ENCODE measurements at places on chromosomes 2 and 18.
A peak's percentile ranks its signal among the peaks of the same experiment; 100 is the strongest.

DNA sequence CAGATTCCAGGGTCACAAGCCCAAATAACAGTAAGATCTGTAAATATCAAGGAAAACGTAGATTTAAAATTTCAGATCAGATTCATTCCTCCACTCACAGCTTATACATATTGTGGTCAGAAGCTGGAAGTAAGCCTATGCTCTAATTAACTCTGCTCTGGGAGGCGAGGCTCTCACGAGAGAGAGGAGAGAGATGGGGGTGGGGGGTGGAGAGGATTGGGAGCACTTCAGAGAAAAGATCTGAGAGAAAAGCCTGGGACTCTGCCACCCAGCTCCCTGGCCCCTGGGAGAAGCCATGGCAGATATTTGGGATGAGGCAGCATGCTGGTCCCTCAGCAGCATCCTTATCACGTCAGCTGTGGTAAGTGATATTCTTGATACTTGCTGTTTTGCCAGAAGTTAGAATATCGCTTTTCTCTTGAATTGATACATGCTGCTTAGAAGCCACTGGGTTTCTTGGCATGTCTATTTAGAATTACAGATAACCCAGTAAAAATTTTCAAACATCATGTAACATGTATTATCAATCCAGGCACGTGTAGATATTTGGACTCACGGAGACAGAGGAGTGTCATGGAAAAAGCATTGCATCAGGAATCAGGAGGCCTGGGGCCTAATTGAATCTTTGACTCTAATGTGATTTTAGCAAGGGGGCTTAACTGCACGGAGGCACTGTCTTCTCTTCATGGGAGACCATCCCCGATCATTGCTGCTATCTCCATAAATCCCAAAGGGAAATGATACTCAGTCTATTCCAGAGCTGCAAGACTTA, 265.4 kb downstream of the HRH4 start:
- DNase-seq: no peak

GRCh38 chr2:241315879-241316631, at the start of gene SEPTIN2:
Gene SEPTIN2, plus strand, starts transcription at chr2:241315925. Its CDS starts 8,308 bp downstream, at chr2:241324233.
- DNase-seq: peak; percentile 76

DNA sequence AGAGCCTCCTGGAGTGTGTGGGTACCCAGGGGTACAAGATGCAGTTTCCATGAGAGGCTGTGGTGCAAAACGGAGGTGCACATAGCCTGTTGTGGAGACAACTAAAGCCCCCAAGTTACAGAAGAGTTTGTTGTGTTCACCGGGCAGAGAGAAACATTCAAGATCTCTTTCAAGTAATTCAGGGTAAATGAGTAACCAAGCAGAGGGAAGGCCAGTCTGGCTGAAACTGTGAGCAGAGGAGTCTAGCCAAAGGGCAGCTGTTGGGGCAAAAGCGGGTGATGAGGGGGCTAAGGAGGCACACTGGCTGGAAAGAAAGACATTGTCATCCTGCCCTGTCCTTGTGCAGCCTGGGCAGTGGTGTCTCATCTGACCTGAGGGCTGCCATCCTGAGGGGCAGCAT, 52.0 kb downstream of the CXCR4 start:
- no peak for DNase-seq

- DNase-seq: no peak
Measured at GRCh38 chr2:159232456-159233170, 53.9 kb downstream of the WDSUB1 start.

DNA sequence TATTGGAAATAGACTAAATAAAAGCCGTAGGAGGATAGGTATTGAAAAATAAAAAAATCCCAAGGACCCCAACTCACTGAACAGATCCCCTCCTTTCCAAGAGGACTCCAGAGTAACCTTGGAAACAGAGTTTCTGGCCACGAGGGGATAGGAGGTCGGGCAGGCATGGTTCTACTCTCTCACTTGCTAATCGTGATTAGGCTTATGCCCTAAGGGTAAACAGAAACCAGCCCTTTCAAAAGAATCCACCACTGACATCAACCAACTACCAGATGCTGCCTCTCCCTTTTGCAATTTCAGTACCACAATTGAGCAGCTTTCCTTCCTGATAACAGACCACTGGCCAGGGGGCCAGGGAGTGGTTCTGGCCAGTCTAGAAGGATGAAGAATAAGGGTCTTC, 477.8 kb downstream of the EIPR1 start:
- no peak for DNase-seq

DNA sequence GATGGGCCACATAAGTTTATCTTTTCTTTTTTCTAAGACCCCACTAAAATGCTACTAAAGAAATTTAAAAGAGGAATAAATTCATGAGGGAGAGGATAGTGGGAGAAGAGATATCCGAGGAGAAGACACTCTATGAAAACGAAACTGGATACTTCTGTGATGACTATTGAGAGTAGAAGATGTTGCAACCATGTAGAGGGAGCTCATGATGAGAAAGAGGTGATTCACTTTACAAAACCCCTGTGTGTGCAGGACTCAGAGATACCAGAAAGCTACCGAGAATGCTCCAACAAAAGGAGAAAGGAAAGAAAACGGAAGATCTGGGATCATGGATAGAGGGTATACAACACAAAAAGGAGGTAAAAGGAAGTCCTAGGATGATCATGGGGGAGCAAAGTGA, 34.9 kb downstream of the SLC38A11 start:
- no peak for DNase-seq

DNA sequence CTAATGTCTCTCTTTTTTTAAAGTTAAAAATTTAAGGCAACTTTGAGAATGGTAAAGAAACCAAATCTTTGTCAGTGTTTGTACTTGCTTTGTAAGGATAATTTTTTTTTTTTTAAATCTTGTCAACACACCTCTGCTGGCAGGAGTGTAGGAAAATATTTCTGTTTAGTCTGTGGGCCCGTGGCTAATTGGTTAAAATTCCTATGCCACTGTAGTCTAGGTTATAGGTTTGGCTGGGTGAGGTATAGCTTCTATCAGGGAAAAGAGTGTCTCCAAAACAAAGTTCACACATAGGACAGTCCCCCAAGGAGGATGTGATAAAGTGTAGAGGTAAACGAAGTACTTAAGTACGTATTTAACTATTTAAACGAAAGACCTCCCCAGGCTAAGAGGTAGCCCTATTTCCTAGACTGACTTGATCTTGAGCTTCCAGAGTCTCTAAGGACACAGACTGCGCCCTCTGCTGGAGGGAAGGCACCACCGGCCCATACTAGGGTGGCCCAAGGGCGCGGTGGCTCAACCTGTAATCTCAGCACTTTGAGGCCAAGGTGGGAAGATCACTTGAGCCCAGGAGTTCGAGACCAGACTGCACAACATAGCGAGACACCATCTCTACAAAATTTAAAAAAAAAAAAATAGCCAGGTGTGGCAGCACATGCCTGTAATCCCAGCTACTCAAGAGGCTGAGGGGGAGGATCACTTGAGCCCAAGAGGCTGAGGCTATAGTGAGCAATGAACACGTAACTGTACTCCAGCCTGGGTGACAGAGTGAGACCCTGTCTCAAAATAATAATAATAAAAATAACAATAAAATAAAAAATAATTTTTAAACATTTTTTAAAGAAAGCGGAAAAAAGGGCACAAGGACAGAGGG, 8.9 kb downstream of the TEX44 start:
- peak; percentile 82 for DNase-seq

- no peak for DNase-seq
Measured at GRCh38 chr2:15191789-15192188, 369.3 kb downstream of the NBAS start.

GRCh38 chr2:170774074-170774473, 3.9 kb downstream of the ERICH2 start:
- DNase-seq: no peak

DNA sequence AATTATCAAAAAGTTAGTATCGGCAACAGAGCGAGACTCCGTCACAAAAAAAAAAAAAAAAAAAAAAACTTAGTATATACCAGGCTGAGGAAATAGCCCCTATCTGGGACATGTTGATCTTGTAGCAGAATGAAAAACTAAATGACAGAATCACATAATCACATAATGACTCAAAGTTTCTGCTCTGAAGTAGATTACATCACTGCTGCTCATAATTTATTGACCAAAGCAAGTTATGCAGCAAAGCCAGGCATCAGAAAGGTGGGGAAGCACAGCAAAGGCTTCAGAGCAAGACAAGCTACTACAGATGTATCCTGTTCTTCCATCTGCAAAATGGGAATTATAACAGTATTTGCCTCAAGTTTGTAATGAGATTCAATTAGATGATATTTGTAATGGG, 68.1 kb downstream of the BOD1L2 start:
- DNase-seq: no peak

DNA sequence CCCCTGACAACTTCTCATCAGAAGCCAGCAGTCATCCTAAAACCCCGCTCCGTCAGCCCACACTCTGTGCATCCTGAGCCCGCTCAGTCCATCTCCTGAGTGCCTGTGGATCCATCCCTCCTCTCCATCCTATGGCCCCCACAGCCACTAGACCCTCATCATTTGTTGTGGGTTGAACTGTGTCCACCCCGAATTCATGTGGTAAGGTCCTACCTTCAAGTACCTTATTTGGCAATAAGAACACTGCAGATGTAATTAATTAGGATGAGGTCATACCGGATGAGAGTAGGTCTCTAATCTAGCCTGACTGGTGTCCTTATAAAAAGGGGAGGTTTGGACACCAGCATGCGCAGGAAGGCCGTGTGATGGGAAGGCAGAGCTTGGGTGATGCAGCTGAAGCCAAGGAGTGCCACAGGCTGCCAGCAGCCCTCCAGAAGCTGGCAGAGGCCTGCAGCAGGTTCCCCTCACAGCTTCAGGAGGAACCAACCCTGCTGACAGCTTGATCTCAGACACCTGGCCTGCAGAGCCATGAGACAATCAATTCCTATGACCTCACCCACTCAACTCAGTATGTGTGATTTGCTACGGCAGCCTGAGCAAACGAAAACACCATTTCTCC, 192.4 kb downstream of the ZBTB7C start:
- DNase-seq: no peak

DNA sequence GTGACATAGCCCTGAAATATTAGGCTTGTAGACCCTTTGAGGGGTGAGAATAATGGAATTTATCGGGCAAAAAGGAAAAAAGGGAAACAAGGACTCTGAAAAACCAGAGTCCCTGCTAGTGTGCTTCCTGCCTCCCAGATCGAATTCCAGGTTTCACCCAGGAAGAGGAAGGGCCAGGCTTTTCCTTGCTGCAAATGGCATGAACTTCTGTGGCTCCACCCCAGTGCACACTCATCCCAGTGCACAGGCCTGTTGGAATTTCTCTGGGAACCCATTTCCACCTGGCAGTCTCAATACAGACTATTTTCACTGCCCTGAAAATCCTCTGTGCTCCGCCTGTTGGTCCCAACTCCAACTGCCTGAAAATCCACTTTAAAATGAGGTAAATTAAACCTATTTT, 29.9 kb downstream of the C18orf54 start:
- no peak for DNase-seq

DNA sequence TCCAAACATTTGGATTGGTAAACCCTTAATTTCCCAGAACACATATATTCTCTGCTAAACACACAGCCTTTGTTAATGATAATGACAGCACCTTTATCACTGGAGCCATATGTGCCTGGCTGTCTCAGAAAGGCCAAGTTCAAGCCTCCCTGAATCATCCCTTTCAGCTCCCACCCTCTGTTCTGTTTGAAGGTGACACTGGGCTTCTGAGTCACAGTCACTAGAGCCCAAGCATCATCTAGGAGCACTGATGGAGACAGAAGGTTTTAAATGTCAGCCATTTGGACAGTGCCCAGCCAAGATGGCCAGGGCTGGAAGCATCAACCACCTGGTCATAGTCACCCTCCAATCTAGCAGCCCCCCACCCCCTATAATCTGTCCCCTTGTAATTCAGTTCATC, 80.6 kb downstream of the NRP2 start:
- no peak for DNase-seq

DNA sequence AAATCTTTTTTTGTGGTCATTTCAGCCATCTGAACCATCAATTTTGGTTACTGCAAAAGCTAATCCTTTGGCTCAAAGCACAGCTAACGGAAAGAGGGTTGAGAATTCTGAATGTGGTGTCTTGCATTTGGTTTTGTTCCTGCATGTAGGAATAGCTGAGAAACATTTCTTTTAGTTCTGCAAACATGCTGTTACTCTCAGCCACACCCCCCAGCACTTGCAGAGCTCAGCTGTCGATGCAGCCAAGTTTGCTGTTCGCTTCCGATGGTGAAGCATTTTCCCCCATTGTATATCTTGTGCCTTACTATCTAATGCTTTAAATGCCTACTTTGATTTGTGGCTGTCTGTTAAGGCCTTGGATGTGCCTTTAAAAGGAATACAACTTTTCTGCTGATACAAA, 294.9 kb upstream of the FANCL start:
- no peak for DNase-seq

GRCh38 chr18:11666176-11666575, 22.9 kb upstream of the GNAL start:
- DNase-seq: no peak

- no peak for DNase-seq
Measured at GRCh38 chr2:197236816-197237215, 73.8 kb downstream of the ANKRD44 start.

DNA sequence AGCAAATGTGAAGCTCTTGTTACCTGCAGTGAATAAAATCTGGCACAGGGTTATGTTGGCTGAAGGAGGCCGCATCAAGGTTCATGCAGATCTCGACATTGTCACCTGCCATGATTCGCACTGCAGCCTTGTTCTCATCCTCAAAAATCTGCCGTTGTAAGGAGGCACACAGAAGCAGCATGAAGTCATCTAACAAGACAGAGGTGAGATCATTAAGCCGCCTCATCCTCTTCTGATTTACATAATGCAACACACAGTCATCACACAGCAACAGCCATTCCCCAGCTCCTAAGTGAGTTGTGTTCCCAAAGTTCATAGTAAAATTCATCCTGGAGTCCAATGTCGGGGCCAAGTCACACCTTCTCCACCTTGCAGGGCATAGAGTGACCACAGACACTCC, 232.1 kb downstream of the NAPG start:
- no peak for DNase-seq

GRCh38 chr18:21056545-21056944, 55.1 kb downstream of the ROCK1 start:
- DNase-seq: no peak

GRCh38 chr18:44557616-44558151, 123.0 kb upstream of the SETBP1 start:
- DNase-seq: no peak

- no peak for DNase-seq
Measured at GRCh38 chr2:240287496-240288086, 147.1 kb upstream of the OTOS start.

DNA sequence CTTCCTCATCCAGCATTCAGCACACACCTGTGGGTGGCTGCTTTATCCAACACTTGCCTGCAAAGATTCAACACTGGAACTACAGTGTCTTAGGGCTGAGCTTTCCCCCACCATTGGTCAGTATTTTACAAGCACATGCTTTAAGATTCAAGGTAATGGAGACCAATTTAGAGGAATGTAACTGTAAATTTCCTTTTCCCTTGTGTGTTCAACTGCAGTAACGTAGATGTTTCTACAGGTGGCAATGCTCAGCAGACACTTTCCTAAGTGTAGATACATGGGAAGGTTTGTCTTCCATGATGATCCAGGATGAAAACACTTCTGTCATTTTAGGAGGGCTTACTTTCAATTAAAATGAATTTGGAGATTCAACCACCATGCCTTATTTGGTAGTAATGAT, 143.6 kb upstream of the PXDN start:
- no peak for DNase-seq
